H7 (cell line): ENCODE measurements at places on chromosomes 4 and X. TPM values are rescaled to one million over a fixed set of nuclear protein-coding genes. Genes with fewer than 3 reads are reported as not detected.

- DNase-seq: peak; percentile 66
These were observed 120.7 kb upstream of the TRIM2 start for GRCh38 chr4:153083447-153083947.

DNA sequence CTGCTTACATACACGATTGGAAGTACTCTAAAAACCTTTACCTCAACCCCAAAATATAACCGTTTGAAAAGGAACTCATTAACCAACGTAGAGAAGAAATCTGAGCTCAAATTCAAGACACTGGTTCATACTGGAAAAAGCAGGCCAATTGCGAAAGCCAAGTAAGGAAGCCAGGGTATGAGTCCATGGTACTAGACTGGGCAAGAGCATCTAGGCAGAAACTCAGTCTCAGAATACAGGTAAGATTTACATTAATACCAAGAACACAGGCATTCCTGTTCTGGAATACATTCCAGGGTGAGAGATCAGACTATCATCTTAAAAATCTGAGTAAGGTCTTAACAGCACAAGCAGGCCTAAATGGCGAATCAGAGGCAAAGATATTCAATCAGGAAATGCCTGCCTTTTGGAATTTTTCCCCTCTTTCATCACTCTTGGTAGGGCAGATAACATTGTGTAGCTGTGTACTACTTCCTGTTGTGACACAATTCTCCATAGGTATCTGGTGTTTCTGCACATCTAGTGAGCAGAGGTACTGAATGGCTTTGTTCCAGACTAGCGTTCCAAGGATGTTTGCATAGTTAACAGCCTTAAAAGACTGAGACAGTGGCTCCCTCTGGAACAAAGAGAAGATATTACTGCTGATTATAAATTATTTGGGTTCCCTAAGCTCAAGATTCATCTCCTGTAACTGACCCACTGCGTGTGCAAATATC, 311.3 kb downstream of the PCDH19 start:
- no peak for DNase-seq

DNA sequence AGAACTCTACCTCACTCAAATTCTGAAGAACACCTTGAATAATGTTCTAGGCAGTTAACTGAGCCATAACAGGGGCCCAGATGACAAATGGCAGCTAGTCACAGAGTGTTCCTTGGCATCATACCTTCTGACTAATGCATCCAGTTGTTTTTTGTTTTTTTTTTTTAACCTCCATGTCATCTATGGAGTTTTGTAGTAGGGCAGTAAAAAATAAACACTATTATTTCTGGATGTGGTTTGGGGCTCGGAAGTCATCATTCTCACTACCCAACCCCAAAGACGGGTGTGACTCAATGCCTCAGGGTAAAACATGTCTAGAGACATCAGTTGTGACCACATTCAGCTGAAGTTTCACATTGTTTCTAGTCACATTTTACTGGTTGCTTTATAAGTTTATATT, 31.2 kb upstream of the MCF2 start:
- DNase-seq: no peak

DNA sequence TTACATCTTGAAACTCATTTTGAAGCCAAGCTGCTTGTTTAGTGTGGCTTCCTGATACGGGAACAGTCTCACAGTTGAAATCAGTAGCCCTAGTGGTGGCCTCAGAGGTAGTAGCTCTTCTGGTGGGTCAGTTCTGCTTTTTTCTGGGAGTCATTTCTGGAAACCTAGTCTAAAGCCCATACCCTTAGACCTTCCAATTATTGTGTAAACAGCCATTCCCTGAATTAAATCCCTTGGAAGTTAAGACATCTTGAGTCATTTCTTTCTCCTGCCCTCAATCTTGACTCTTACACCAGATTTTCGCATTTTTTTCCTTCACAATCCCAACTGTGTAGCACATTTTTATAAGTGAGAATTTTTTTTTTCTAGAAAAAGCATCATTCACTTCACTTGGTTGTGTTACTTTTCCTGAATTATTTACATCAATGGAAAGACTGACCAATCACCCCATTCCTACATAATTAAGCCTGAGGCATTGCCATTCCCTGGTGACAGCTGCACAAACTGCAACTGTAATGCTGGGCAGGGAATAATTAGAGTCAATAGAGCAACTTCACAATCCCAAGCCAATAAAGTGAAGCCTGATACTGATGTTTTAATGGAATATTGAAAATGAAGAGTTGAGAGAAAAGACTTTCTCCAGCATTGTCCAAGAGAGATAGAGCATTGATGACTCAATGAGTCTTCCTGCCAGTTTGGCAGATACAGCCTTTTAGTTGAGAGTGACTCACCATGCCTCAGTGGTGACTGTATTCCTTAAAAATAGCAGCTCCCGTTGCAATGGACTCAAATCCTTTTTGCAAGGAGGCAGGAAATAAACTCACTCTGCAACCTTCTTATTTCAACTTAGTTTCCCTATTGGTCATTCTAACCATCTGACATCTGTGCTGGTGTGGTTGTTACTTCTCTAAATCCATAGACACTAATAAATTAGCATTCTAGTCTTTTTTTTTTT, 13.0 kb upstream of the SEPSECS start:
- no peak for DNase-seq

GRCh38 chr4:19999276-19999675, 252.4 kb upstream of the SLIT2 start:
- no peak for DNase-seq

DNA sequence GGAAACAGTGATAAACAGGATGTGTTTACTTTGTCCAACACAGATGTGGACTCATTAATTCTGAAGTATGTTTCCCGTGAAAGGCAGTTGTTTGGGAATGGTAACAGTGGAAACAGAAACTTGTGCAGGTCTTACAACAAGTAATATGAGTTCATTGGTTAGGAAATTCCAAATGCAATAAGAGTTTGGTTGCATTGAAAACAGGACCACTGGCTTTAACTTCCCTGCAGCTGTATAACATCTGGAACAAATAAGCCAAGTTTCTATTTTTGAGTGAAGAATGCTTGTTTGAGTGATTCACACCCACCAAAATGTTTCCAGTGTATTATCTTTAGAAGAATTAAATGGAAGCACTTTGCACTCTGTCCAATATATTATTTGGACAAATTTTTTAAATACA, 82.4 kb upstream of the BMP3 start:
- DNase-seq: no peak

GRCh38 chr4:188370777-188371176, 231.5 kb downstream of the TRIML1 start:
- no peak for DNase-seq

Gene LINC00632
- 11.5 and 17.9 TPM in 2 replicates for total RNA-seq

Gene LRP2BP
- total RNA-seq: 0.21 and 0.26 TPM in 2 replicates
